Karpas-422 (cell line): ENCODE measurements at places on chromosomes 16 and 17. TPM values are rescaled to one million over a fixed set of nuclear protein-coding genes. Genes with fewer than 3 reads are reported as not detected.

CCDC200 gene
- total RNA-seq, result not detected in 2 replicates

TMEM114 gene
- not detected in 2 replicates for total RNA-seq

DNA sequence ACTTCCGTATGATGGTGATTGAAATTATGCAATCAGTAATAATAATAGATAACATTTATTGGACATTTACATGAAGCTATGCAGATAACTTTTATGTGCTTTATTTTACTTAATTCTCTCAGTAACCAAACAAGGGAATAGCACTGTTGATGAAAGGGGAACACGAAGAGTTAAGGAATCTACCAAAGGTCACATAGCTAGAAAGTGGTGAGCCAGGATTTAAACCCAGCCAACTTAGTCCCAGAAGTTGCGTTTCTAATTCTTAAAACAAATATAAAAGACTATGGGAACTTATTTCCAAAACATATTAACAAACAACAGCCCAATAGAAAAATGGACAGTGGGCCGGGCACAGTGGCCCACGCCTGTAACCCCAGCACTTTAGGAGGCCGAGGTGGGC, 9.7 kb downstream of the SPNS3 start:
- DNase-seq, result no peak

GRCh38 chr17:69254187-69254586, 25.6 kb upstream of the ABCA10 start:
- no peak for DNase-seq

GRCh38 chr16:17831330-17831729, 360.6 kb upstream of the XYLT1 start:
- DNase-seq, result no peak
